Naive thymus-derived CD8-positive, alpha-beta T cell (primary cell): ENCODE measurements at places on chromosomes 16 and 17.
A peak's percentile ranks its signal among the peaks of the same experiment; 100 is the strongest.

- no peak for DNase-seq
Measured at GRCh38 chr16:14389359-14389758, 240.7 kb downstream of the PARN start.

DNA sequence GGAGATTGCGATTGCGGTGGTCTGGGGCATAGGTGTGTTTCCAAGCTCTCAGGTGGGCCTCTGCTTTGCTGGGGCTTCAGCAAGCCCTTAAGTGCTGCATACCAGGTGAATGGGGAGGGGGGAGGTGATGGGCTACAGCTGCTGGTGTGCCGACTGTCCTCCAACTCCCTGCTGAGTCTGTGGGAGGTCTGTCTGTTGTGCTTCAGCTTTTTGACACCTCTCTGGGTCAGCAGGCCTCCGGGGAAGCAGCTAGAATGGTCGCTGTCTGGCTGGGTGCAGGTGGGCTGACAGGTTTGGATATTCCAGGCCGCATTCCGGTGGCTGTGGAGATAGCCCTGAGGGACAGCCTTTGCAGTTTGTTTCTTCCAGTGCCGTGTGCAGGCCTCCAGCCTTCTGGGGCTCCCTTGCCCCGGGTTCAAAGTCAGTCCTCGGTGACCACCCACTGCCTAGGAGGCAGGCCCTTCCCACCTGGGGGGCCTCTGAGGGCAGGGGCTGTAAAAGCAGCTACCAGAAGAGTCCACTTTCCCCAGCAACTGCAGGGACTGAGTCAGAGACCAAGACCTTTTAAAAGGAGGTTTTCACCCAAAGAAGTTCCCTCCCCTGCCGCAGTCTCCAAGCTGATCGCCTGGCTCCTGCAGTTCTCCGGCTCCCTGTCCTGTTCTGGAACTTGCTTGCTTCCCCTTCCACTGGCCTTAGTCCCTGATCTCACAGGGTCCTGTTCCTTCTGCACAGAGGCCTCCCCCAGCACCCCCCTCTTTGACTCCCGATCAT lies 2.0 kb upstream of the TTYH2 start:
- peak; percentile 9 for DNase-seq

DNA sequence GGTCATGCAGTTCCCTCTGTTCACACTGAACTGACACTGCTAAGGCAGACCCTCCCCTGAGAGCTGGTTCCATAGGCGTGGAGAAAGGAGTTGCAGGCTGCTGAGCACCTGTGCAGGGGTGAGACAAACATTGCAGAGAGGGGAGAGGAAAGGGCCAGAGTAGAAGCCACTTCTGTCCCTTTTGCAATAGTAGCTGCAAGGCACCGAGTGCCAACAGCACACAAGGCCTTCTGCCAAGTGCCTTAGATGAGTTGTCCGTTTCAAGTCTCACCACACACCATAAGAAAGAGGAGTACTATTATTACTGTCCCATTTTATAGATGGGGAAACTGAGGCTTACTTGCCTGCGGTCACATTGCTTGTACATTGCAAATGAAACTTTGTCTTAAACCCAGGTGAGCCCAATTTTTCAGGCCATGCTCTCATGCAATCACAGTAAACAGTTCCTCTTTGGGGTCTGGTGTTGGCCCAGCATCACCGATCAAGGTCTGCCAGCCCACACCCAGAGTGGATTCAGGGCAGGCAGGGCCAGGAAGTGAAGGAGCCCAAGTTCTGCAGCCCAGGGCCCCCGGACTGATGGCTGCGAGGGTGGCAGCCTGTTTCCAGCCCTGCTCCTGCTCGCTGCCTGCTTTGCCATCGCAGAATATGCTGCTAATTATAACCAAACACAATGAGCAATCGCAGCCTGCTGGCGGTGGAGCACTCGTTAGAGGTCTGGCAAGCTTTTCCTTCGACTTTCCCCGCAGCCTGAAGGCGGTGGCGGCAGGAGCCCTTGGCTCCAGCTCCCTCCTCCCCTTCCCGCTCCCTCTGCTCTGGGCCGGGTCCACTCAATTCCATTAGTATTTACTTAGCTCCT lies 36.8 kb upstream of the DYNLL2 start:
- no peak for DNase-seq

- peak; percentile 19 for DNase-seq
Measured at GRCh38 chr17:32349503-32349853, 479 bp upstream of the ZNF207 start.

DNA sequence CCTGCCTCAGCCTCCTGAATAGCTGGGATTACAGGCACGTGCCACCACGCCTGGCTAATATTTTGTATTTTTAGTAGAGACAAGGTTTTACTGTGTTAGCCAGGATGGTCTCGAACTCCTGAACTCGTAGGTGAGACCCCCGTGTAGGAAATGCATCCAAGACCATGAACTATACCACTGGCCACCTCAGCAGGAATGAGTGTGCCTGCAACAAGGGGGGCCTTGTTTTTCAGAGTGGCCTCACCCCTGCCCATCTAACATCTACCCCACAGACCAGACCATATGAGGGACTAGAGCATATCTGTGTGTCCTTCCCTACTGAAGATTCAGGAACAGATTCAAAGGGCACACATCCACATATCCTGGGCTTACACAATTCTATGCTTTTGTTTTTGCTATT lies 44.9 kb downstream of the SHISA6 start:
- DNase-seq: no peak

GRCh38 chr17:40100419-40100668 lies at the start of gene NR1D1:
NR1D1 (minus strand) TSS chr17:40100589; CDS start chr17:40100094, 495 bp downstream.
- no peak for DNase-seq

GRCh38 chr17:15238057-15238456 lies 27.1 kb downstream of the PMP22 start:
- no peak for DNase-seq

GRCh38 chr17:13759518-13760335 lies 158.0 kb upstream of the HS3ST3A1 start:
- DNase-seq: no peak

DNA sequence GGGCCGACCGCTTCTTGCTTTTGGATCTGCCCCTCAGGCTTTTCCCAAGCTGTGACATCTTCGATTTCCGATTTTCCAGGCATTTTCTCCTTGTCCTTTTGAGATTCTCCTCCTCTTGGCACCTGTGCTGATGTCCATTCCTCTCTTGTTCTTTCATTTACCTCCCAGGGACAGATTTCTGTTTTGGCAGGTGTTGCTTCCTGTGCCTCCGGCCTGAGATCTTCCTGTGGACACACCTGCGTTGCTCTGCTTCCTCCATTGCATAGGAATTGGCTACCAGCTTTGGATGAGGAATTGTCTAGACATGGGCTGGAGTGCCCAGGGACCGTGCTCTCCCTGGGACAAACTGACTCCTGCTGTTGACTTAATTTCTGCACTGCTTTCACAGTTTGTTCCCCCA lies 15.1 kb downstream of the GPR179 start:
- DNase-seq: no peak

DNA sequence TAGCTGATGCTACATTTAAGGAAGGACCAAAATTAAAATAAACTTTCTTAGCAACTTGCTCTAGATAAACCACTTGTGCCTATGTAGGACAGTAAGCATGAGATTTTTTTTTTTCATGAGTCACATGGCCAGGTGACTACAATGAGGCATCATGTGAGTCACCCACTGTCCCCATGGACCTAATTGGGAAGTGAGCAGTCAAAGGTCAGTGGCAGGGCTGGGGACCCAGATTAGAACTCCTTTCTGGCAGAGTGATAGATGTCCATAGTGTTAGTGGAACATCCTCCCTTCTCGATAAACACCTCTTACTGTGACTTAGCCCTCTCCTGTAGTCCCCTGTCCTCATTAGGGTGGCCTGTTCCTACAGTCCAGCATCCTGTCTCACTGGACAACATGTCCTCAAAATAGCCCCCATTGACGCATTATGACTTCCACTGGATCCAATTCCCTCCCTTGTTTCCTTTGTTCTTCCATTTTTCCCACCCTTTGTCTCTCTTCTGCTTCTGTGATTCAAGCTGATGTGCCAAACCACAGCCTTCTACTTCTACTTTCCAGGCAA lies 12.4 kb downstream of the ITGB3 start:
- no peak for DNase-seq

GRCh38 chr16:73058221-73058615 lies 10.3 kb upstream of the ZFHX3 start:
- no peak for DNase-seq

DNA sequence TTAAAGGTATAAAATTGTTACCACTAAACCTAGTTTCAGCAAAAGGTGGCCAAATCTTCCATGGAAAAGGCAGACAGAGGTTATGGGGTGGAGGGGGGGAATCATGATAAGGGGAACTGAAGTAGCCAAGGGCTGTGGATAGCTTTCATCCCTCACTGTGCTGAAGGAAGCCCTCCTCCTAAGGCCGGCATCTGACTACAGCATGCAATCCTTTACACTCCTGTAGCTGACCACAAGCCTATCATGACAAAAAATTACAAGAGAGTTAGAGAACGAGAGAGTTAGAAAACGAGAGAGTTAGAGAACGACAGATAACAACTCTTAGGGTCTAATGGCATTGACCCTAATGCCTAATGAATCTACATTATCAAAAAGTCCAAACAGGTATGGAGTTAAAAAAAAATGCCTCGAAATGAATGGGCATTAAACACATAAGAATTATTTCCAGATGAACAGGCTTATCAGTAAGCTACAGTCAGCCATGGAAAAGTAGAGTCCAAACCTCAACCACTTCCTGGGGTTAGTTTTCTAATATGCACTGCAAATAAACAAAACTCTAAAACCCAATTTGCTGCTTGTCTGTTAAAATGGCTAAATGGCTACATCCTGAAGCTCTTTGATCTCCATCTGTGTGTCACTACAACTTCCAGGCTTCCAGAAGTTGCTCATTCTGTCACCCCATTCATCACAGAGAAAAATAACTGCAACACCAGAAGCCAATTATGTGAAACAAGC lies 29.7 kb downstream of the DUSP14 start:
- DNase-seq: no peak

DNA sequence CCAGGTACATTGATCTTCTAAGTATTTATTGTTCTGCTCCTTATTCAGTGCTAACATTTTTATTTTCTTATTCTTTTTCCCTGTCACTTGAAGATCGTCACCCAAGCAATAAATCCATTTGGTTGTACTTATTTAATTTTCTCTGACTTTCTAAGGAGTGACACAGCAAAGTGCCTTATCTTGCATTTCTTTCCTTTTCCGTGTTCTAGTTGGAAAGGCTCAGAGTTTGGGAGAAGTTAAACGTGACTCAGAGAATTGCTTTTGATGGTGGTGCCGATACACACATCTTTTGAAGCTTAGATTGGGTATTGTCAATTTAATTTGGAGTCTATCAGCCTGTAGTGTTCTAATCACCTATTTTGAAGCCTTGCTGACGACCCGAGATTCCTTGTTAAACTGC lies 72.0 kb downstream of the PITPNC1 start:
- DNase-seq: no peak

DNA sequence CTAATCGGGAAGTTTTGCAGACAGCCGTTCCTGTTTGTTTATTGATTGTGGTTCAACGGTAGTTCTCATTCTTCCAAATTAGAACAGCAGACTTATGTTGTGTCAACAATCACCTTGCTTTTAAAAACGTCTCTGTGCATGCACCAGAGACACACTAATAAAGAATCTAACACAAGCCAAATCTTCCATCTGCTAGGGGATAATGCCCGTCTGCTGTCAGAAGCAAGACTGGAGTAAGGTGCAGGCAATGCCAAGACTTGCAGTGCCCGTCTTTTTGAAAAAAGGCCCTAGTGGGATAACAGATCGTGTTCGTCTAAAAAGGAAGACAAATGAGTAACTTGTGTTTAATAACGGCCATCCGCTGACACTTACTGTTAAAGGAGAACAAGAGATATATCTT lies 158.4 kb downstream of the KCNJ2 start:
- no peak for DNase-seq

DNA sequence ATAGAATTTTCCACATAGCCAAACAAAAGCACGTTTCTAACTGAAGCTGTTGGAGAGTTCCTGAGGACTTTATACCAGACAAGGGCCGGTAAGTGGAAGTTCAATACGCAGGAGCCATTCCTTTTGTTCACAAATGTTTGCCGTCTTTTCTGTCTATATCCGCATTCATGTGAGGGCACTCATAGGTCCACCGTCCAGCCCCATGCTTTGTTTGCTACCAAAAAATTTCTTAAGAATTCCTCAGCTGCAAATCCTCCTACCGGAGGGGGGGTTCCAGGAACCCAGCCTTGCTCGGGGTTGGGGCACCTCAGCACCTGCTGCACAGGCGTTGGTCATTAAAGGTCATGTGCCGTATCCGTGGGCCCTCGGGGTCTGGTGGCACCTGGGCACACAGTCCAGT lies 276.8 kb downstream of the SEC14L1 start:
- no peak for DNase-seq

DNA sequence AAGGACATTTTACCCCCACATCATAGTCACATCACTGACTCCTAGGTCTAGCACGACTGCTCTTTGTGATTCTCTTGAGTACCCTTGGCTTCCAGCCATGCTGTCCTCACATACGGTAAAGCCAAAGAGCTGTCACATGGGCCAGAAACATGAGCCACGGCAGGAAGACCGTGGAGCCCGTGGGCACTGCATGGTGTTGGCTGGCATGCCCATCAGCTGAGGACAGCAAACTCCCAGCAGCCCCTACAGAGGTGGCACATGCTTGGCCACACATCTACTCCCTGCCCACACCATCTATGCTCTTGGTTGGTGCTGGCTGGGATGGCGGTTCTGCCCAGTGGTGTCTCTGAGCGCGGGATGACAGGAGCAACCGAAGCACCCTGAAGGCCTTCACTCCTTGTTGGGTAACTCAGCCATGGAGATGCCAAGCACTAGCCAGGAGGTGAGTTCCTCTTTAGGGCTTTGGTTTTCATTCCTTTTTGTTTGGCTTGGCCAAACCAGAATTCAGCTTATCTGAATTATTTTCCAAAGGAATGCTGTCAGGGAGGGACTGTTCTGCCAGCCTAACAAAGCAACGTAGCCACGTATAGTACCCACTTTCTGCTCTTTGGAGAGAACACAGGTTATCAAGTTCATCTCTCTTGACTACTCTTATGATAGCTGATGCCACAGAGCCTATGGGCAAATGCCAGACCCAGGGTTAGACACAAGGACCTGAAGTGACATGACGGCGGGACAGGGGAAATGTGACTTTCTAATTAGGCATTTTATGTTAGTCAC lies 10.0 kb downstream of the TNFAIP1 start:
- DNase-seq: no peak

- DNase-seq: no peak
Measured at GRCh38 chr17:29880031-29880430, 50.0 kb downstream of the SSH2 start.

DNA sequence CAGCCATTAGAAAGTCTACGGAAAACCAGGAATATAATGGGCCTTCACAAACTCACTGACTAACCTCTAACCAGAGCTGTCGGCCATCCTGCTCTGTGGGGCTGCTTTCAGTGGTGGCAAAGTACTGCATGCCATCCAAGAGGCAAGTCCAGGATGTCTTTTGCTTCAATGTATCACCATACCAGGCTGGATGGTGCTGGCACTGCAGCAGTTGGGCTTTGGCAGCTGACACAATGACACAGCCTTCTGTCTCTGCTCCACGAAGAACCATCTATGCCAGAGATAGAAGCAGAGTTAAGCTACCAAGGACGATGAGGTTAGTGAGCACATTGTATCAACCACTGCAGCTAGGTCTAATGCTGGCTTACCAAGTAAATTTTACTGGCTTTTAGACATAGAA lies 9.7 kb upstream of the RSKR start:
- DNase-seq: no peak
